ENCODE measurements at places on chromosomes 5 and 9. TPM values are rescaled to one million over a fixed set of nuclear protein-coding genes. Genes with fewer than 3 reads are reported as not detected.

Gene GZMA
- not detected for total RNA-seq

Gene ALDOB
- not detected for total RNA-seq

Gene ENTPD8
- under 0.01 TPM for total RNA-seq

Gene PCDHA2
- 0.33 TPM for total RNA-seq

Gene NIM1K
- total RNA-seq: 7.7 TPM

Gene CXCL14
- total RNA-seq: 0.26 TPM
